ENCODE measurements at places on chromosomes 3 and 15.
A peak's percentile ranks its signal among the peaks of the same experiment; 100 is the strongest.

GRCh38 chr3:144381607-144382006 is 410.0 kb downstream of the DIPK2A start:
- H3K36me3 ChIP-seq: no peaks in the 10 kb centered on the region
- no peaks in the 10 kb centered on the region for H3K27me3 ChIP-seq
- peak overlapping the region; percentile 71 for H3K27ac ChIP-seq

- H3K27me3 ChIP-seq: no peaks in the 10 kb centered on the region
- no peaks in the 10 kb centered on the region for H3K4me1 ChIP-seq
- H3K4me3 ChIP-seq: no peak overlapping the region
- peaks cover 29% of the 10 kb centered on the region for H3K36me3 ChIP-seq
- no peak overlapping the region for H3K27ac ChIP-seq
Measured at GRCh38 chr15:61938249-61938648, 122.0 kb downstream of the VPS13C start.

DNA sequence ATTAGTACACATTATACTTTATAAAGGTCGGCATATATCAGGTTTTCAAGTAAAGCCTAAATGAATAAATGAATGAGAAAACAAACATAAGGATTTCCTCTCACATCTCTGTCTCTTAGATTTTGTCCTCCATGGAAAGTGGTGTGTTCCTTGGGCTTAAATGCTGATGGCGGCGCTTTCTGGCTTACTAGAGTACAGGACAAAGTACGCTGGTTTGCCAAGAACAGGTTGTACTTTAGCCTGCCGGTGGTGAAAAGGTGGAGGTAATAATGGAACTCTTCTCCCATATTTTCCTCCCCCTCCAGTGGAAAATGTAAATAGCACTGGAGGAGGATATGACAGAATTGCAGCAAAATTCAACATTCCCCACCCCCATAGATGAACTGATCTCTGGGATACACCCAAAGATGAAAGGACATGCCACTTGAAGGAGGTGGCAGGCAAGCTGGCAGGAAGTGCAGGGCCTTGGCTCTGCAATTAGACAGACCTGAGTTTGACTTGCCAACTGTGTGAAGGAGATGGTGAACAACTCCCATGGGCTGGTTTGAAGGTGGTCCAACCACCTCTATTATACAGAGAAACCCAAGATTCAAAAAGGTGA is 29.3 kb downstream of the CEP152 start:
- H3K36me3 ChIP-seq: peaks cover 76% of the 10 kb centered on the region
- H3K27me3 ChIP-seq: no peaks in the 10 kb centered on the region
- no peak overlapping the region for H3K4me3 ChIP-seq
- no peak overlapping the region for H3K27ac ChIP-seq

GRCh38 chr3:49591615-49592014 is 37.3 kb downstream of the BSN start:
- H3K27ac ChIP-seq: no peak overlapping the region
- no peaks in the 10 kb centered on the region for H3K36me3 ChIP-seq
- DNase-seq: no peak
- H3K4me1 ChIP-seq: no peaks in the 10 kb centered on the region

DNA sequence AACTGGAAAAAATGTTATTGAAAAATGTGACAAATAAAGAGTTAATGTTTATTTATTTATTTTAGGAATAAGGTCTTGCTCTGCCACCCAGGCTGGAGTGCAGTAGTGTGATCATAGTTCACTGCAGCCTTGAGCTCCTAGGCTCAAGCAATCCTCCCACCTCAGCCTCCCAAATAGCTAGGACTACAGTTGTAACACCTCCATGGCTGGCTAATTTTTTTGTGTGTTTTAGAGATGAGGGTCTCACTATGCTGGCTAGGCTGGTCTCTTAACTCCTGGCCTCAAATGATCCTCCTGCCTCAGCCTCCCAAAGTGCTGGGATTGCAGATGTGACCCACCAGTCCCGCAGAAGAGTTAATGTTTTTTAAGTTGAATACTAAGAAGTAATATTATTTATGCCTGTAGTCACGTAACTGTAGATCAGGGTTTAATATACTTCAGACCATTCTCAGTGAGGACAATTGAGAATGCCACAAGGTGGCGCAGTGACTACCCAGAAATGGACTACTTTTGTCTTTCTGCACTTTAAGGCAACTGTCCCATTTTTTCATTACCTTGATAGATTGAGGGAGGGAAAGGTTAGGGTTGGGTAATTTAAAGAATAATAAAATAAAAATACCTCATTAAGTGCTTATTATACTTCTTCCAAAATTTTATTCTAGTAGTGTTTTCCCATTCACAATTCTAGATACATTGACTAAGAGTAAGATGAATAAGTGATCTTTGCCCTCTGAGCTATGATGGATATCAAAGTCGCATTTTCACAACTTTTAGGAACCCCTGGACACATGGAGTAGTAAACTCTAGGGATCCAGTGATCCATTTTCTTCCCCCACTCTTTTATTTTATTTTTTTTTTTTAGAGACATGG is 6.0 kb downstream of the MUC13 start:
- no peak overlapping the region for H3K4me3 ChIP-seq
- no peaks in the 10 kb centered on the region for H3K27me3 ChIP-seq
- no peak for DNase-seq
- no peaks in the 10 kb centered on the region for H3K36me3 ChIP-seq
- H3K4me1 ChIP-seq: no peaks in the 10 kb centered on the region

GRCh38 chr3:189360291-189360690 is 188.5 kb downstream of the TPRG1 start:
- no peaks in the 10 kb centered on the region for H3K27me3 ChIP-seq
- no peak for DNase-seq
- H3K4me1 ChIP-seq: peaks cover 10% of the 10 kb centered on the region
- no peak overlapping the region for H3K27ac ChIP-seq

GRCh38 chr3:38489766-38490165 is 6.4 kb upstream of the EXOG start:
- no peaks in the 10 kb centered on the region for H3K27me3 ChIP-seq
- H3K27ac ChIP-seq: no peak overlapping the region
- 0 out of 2 replicates have a peak, but pooled peaks cover 3% of the 10 kb centered on the region for H3K36me3 ChIP-seq

GRCh38 chr15:29105151-29105854 is 164.3 kb downstream of the NSMCE3 start:
- DNase-seq: peak; percentile 62
- H3K4me1 ChIP-seq: no peaks in the 10 kb centered on the region
- H3K27me3 ChIP-seq: no peaks in the 10 kb centered on the region
- no peak overlapping the region for H3K27ac ChIP-seq
- no peak overlapping the region for H3K4me3 ChIP-seq
- H3K36me3 ChIP-seq: peaks cover 4% of the 10 kb centered on the region

GRCh38 chr3:186596568-186597287 is 16.1 kb upstream of the AHSG start:
- no peak overlapping the region for H3K27ac ChIP-seq
- peaks cover 4% of the 10 kb centered on the region for H3K4me1 ChIP-seq
- H3K36me3 ChIP-seq: no peaks in the 10 kb centered on the region
- no peak for DNase-seq
- H3K4me3 ChIP-seq: no peak overlapping the region

- H3K4me3 ChIP-seq: no peak overlapping the region
- no peak overlapping the region for H3K27ac ChIP-seq
- no peak for DNase-seq
- no peaks in the 10 kb centered on the region for H3K36me3 ChIP-seq
- H3K27me3 ChIP-seq: no peaks in the 10 kb centered on the region
Measured at GRCh38 chr3:94070341-94070911, 7.6 kb downstream of the NSUN3 start.

GRCh38 chr15:40790718-40791117 is 16.2 kb upstream of the ZFYVE19 start:
- peaks cover 24% of the 10 kb centered on the region for H3K36me3 ChIP-seq
- H3K4me1 ChIP-seq: peaks cover 67% of the 10 kb centered on the region
- H3K27ac ChIP-seq: peak overlapping the region; percentile 96
- DNase-seq: no peak
- no peak overlapping the region for H3K4me3 ChIP-seq

DNA sequence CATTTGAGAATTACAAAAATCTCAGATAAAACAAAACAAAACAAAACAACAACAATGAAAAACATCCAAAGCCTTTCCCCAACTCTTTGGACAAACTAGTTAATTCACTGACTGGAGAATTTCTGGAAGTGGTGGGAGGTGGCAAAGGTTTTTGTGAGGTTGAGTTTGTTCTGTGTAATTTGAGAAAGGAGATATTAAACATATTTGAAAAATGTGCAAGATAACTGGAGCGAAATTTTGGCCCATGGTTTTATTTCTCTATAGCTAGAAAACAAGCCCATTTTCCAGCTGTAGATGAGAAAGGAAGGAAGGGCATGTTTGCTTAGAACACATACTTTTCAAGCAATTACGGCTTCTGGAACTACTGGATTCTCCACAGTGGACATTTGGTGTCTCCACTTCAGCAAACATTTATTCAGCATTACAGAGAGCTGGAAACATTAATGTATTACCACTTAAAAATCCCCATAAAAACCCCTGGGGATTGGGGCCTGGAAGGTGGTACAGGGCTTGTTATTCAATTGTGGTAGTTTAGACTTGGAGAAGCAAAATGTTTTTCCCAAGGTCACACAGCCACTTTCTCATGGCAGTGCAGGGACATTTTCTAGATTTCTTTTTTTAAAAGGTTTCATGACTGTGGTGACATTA is 135.8 kb downstream of the THSD4 start:
- no peaks in the 10 kb centered on the region for H3K27me3 ChIP-seq
- H3K4me3 ChIP-seq: no peak overlapping the region
- peaks cover 87% of the 10 kb centered on the region for H3K36me3 ChIP-seq
- no peak for DNase-seq
- H3K4me1 ChIP-seq: peaks cover 19% of the 10 kb centered on the region
- H3K27ac ChIP-seq: peak overlapping the region; percentile 60

GRCh38 chr3:158404131-158404718 is 166.8 kb upstream of the MLF1 start:
- no peak overlapping the region for H3K4me3 ChIP-seq
- no peak overlapping the region for H3K27ac ChIP-seq
- no peaks in the 10 kb centered on the region for H3K36me3 ChIP-seq
- no peaks in the 10 kb centered on the region for H3K4me1 ChIP-seq

DNA sequence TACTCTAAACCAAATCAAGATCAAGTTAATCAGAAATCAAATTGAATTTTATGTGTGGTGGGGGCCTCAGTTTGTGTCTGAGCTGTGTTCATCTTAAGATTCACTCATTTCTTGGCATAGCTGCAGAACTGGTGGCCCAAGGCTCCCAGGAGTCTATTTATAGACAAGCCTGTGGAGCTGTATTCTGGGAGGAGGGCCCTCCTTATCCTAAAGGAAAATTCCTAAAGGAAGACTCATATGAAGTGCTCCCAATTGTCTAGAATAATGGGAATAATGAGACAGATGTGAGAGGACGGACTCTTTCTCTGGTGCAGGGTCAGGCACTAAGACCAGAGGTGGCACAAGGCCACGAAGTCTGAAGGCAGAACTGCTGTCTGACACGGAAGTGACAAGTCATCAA is 38.9 kb downstream of the C3orf85 start:
- no peaks in the 10 kb centered on the region for H3K4me1 ChIP-seq
- no peak overlapping the region for H3K4me3 ChIP-seq
- H3K36me3 ChIP-seq: no peaks in the 10 kb centered on the region
- peaks cover 5% of the 10 kb centered on the region for H3K27me3 ChIP-seq
- no peak overlapping the region for H3K27ac ChIP-seq
- DNase-seq: no peak

DNA sequence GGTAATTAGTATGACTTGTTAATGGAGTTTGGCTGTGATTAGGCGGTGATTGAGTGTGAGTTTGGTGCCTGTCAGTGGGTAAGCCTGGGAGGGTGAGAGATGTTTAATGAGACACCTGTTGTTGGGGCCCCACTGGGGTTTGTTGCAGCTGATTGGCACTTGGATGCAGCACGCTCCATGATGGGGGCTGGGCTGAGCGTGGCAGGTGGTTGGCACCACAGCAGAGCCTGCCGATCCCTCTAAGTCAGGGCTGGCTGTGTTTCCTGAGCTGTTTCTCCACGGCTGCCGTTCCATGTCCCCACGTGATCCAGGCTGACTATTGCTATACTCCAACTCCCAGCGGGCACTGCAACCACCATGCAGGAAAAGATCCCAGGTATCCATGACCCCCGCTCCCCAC is 93.5 kb upstream of the ARRDC4 start:
- no peaks in the 10 kb centered on the region for H3K36me3 ChIP-seq
- no peaks in the 10 kb centered on the region for H3K4me1 ChIP-seq
- H3K27me3 ChIP-seq: no peaks in the 10 kb centered on the region
- no peak for DNase-seq

DNA sequence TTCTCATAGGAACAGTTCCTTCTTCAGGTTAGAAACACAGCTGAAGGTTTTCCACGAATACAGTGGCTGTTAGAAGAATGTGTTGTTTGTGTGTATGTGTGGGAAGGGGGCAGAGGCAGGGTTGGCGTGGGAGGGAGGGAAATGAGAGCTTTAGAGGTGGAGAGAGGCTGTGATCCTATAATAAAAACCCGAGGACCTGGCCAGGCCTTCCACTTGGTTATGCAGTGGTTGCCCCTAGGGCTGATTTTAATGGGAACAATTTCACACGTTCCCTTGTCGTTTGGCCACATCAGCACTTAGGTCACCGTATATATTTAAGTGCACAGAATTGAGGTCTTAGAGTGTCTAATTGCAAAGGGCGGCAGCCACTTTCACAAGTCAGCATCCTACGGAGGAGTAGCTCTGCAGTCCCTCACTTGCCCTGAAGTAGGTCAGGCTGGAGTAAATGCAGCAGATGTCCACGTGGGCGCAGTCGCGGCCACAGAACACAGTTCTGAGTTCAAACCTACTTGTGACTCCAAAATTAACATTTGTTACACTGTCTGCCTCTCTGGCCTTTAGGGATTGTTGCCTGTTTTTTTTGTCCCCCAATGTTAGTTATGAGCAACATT is 85.6 kb downstream of the PDCD6IP start:
- H3K4me1 ChIP-seq: peaks cover 4% of the 10 kb centered on the region
- H3K36me3 ChIP-seq: no peaks in the 10 kb centered on the region
- no peak overlapping the region for H3K27ac ChIP-seq
- H3K4me3 ChIP-seq: no peak overlapping the region
- no peaks in the 10 kb centered on the region for H3K27me3 ChIP-seq
- DNase-seq: no peak

DNA sequence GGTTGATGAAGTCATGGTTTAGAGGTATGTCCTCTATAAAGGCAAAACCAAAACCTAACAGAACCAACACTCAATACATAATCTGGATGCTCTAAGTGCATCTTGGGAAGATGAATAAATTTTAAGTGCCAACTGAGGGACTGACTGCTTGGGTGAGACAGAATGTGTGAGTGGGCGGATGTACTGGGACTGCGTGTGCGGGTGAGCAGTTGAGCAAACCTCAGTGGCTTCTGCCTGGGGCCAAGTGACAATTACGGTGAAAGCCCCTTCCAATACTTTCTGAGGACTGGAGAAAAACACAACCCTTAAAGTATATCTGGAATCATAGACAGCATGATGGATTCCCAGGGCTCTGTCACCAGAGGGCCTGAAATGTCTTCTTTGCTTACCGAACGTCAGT is 80.1 kb upstream of the FEZF2 start:
- H3K4me1 ChIP-seq: no peaks in the 10 kb centered on the region
- no peak for DNase-seq
- H3K27me3 ChIP-seq: peaks cover 3% of the 10 kb centered on the region
- no peaks in the 10 kb centered on the region for H3K36me3 ChIP-seq

DNA sequence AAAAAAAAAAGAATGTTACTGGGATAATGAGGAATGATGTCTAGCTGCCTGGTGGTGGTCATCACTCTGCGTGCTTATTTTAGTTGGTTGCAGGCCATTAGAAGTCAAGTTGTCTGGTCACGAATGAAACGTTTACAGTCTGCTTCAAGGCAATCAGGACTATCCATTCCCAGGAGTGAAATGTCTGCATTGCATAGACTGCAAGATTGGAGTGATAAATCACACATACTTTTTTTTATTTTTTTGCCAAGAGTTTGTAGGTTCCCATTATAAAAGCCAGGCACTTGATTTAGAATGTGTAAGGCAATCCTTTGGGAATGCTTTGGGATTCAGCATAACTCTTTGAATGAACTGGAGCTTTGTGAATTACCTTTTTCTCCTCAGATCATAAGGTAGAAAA is 132.3 kb downstream of the STAC start:
- H3K4me1 ChIP-seq: no peaks in the 10 kb centered on the region
- no peak for DNase-seq
- no peaks in the 10 kb centered on the region for H3K36me3 ChIP-seq
- H3K27ac ChIP-seq: no peak overlapping the region
- H3K27me3 ChIP-seq: no peaks in the 10 kb centered on the region

Data from RWPE2 (cell line).